ENCODE measurements at places on chromosomes 5 and 9.

DNA sequence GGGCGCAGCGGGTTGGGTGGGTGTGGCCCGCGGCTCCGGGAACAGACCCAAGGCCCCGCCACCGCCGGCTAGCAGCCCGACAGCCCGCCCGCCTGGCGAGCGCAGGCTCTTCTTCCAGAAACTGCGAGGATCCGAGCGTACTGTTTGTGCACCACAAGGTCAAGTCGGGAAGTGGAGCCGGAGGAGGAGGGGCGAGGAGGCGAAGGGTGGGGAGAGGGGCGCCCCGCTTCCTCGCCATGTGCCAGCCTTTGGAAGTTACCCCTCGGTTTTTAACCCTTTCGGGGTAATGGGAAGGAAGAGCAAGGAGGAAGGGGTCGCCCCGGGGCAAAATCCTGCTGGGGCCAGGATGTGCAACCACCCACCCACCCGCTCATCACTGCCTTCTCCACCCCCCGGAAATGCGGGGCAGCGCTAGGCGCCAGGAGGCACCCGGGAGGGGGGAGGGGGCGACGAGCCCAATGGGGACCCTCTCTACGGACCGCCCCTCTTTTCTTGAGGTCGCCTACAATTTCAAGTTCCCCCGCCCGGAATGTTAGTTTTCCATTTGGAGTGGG, 1.1 kb upstream of the JADE2 start:
- peak; percentile 71 for DNase-seq

DNA sequence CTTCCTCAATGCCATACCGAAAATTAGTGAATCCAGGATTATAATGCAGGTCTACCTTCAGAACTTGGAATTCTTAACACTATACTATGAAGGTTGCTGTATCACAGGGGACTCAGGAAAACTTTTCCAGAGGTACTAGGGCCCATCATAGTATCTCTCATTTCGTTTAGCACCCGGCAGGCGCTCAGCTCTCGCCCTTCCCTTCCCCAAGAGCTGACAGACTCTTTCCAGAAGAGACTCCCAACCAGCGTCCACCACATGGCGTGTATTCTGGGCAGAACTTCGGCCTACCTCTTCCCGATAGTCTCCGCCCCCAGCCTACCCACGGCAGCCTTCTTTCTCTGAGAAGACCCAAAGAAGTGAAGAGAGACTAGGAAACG, 271 bp downstream of the NOL8 start:
- DNase-seq = no peak

- DNase-seq = no peak
Observed at GRCh38 chr5:143682246-143682905, 129.6 kb upstream of the HMHB1 start.

GRCh38 chr9:114154600-114155102, 686 bp upstream of the COL27A1 start:
- DNase-seq = no peak

DNA sequence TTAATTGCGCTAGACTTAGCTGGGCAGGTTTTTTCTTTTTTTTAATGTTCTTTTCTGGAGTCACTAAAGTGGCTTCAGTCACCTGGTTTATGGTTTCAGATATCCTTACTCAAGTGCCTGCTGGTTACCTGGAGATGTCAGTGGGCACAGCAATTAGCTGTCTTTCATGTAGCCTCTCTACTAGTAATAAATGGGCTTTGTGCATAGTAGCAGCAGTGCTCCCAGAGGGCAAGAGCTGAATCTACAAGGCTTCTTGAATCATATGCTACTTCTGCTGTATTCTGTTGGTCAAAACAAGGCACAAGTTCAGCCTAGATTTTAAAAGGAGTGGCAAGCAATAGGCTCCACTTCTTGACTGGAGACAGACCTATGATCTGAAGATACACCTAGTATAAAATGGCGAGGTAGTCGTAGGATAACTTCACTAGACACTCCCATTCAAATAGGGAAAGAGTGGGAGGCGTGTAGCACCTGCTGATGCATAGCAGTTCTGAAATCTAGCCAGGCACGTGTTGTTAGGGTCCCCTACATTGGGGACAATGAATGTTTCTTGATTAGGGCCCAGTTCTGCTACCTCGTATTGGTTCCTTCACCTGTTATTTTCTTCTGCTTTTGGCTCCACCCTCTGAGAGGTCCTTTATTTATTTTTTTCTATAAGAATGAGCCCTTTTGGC, 7.0 kb downstream of the SCAMP1 start:
- no peak for DNase-seq

- no peak for DNase-seq
Observed at GRCh38 chr9:126415741-126416370, 89.2 kb downstream of the MVB12B start.

GRCh38 chr9:14627513-14627912, 65.7 kb downstream of the ZDHHC21 start:
- no peak for DNase-seq
